ENCODE measurements at places on chromosomes 5 and 9. TPM values are rescaled to one million over a fixed set of nuclear protein-coding genes. Genes with fewer than 3 reads are reported as not detected.

DNA sequence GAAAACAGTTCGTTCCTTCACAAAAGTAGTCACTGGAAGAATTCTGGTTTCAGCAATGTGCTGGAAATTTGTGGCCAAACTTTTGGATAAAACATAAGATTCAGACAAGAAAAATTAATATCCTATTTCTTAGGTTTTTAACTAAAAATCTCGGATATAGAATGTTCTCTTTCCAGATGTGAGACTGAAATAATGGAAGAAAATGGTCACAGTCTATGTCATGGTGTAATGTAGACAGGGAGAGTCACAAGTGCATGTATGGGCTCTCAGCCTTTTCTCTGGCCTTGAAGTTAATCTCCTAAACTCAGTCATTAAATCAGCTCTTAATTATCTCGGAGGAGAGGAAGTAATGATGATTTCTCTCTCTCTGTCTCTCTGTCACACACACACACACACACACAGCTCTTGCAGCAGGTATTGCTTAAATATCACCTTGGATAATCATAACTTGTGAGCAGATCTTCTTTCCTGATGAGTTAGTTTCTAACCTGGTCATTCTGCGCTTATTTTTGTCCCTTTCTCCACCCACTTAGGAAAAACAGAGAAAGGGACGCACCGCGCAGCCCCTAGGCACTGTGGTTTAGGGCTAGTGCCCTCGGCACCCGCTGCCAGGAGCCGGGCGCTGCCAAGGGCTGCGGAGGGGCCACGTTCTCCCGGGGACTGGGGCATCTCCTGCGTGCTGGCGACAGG lies 672 bp upstream of the ITGA2 start:
- DNase-seq: no peak

DNA sequence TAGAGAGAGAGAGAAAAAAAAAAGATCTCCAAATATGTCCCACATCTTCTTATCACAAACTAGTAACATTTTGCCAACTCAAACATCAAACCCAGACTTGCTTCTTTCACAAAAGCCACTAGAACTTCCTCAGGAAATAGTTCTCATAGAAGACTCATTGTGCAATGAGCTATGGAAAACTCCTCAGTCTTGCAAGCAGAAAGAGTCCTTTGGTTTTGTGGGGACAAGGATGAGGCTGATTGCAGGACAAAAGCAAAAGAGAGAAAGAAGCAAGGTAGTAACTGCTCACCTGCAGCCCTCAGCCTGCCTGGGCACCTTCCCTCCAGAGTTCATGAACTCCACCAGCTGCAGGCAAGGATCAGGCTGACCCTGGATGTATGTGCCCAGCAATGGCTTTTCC lies 399.0 kb downstream of the IRX1 start:
- DNase-seq: no peak

- DNase-seq: peak; percentile 30
Measured at GRCh38 chr5:54520438-54520846, 2.9 kb downstream of the SNX18 start.

- DNase-seq: peak; percentile 49
Measured at GRCh38 chr5:139747583-139748504, 47.8 kb upstream of the PSD2 start.

Gene ZNF462
- polyA plus RNA-seq: 5.7 TPM

- DNase-seq: no peak
Measured at GRCh38 chr5:58504766-58505165, 13.5 kb downstream of the GAPT start.

DNA sequence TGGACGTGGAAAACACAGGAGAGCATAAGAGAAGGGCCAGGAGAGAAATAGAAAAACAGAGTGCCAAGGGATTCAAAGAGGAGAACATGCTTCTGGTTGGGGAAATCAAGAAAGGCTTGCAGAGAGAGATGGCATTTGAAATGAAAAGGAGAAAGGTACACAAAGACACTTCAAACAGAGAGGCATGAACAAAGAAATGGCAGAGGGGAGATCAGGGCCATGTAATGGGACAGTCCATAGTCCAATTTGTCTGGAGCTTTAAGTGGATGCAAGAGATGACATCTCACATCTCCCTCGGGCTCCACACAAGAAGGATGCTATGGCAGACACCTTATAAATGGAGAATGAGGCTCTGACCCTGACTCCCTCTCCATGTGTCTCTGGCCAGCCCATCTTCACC lies 331.1 kb downstream of the MLLT3 start:
- DNase-seq: no peak

GRCh38 chr5:80442742-80443141 lies 34.9 kb downstream of the ZFYVE16 start:
- no peak for DNase-seq

DNA sequence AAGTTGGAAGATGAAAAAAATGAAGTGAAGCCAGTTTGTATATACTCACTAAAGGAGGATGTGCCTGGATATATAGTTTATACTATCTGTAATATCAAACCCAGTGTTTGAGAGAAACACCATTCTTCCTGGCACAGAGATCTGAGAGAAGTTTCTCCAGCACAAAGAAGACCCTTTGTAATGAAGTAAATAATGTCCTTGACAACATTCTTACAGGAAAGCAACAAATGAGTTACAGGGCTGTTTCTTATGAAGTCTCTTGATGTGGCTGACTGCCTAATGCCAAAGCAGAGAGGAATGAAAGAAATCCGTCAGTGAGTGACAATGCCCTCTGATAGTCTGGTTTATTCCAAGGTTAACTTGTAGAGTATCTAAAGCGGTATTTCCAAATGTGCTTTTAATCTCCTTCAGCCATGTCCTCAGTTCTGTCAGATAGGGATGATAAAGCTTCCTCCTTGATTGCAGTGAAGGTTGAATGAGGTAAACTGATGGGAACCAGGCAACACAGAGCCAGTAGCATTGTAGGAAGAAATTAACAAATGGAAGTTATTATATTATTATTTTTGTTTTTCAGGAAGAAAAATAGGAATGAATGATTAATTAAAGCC lies 123.1 kb upstream of the ZNF608 start:
- DNase-seq: no peak

DNA sequence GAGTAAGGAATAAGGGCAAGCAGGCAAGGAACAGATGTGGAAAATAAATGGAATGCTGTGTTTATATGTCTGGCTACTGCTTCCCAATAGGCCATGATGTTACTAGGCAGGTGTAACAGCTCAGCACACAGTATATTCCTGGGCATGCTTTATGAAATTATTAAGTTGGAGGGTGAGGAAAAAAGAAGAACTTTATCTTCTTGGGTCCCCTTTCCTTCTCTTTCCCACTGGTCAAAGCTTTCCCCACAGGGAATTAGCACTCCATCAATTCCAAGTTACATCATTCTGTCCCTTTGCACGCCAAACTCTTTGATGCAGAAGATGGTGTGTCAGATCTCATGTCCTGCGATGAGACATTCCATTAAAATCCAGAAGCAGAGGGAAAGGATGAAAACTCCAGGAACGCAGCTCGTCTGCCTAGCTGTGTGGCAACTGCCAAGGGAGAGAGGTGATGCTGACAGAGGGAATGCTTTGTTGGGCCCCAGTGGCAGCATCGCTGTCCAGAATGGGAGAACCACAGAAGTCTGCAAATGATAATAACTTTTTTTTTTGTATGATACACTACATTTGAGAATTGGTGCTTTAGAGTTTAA lies 447.3 kb upstream of the ARRDC3 start:
- no peak for DNase-seq

GRCh38 chr9:99509900-99510535 lies 287.9 kb downstream of the SEC61B start:
- DNase-seq: no peak

- DNase-seq: no peak
Measured at GRCh38 chr5:107370396-107370968, 300.3 kb downstream of the EFNA5 start.

Gene GPBP1
- polyA plus RNA-seq: 40.1 TPM

DNA sequence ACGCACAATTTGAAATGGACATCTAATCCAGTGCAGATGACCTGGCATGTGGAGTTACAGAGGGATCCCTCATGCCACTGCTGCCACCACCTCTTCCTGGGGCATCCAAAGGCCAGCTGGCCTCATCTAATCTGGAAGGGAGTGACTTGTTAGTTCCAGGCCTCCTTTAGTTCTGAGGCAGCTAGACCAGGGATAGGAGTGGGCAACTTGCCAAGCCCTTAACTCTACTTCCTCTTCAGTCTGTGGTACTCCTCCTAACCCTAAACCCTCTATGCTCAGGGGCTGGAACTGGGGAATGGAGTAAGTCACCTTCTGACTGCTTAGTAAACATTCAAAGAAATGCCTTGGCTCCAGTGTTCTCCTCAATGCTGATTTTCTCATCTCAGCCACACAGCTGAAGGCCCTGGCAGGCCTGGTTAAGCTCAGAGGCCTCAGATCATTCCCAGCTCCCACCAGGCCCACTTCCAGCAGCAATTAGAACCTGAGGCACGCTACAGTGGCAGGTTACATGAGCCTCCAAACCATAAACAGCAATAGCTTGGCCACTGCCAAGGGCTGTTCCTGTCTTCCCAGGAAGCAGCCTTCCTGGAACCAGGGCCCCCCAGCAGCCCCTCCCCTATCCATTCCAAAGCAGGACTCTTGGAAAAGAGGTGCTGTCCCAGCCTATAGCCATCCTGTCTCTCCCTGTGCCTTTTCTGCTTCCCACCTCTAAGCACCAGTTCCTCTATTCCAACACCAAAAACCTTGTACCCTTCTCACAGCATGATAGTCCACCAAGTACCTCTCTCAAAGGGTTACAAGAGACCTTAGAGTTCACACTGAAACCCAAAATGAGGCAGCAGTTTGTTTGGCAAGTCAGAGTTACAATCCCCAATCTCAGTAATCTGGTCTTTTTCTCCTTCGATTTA lies 2.0 kb downstream of the EIF4EBP3 start:
- DNase-seq: no peak

DNA sequence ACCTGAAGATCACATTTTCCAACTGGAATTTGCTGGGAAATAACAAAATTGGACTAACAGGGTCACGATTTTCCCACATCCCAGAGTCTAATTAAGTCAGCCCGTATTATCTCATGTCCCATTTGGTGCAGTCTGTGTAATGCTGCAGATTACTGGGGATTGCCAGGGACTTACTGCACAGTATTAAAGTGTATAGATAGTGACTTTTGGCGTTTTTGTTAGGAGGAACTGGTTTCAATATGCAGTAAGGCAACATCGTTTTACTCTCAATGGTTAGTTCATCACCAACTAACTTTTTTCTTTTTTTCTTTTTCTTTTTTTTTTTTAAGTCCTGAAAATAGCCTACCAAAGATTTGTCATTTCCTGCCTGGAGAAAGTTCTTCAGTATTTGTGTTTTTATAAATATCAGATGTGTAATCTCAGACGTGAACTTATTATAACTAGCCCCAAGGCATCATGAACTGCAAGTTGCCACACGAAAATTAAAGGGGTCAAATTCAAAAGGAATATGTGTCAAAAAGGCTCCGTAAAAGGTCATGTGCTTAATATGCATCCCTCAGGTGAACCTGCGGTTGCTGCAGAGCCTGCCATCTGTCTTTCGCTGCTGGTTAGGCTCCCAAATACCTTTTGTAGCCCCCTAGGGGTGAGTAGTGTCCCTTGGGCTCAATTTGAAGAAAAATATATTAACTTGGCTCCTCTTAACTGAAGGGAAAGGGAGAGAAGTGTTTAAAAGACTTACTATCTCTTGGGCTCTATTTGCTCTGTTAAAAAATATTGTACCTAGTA lies 176.7 kb upstream of the ADAMTSL1 start:
- DNase-seq: no peak

Gene TMEM167A
- polyA plus RNA-seq: 34.5 TPM

DNA sequence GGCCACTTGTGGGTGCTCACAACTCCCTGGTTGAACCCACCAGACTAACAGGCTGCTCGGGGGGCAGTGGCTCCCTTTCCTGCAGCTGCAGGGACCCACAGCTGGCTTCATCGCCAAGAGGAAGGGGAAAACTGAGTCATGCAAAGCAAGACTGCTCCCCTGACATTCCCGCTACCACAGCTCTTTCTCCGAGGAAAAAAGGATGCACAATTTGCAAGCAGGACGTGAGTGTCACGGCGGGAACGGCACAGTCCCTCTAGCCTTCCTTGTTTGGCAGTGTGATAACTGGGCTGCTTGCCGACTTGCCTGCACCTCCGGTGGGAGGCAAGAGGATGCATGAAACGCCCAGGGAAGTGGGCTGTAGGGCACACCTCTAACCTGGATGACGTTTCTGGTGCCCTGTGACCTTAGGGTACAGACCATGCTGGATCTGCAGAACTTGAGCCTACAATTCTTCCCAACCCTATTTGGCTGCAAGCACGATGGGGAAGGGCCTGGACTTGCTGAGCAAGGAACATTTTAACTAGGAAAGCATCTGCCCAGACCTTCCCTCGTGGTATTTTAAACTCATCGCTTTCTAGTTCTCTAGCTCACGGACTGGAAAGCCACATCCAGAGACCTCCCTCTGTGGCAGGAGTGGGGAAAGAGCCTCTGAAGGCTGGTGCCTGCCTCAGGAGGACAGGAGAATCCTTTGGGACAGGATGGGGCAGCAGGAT lies 7.8 kb downstream of the SH3PXD2B start:
- no peak for DNase-seq

Gene SLC6A7
- not detected for polyA plus RNA-seq

Gene PCDHB7
- 0.22 TPM for polyA plus RNA-seq

Gene TLX3
- not detected for polyA plus RNA-seq

Gene F2RL1
- polyA plus RNA-seq: 3.9 TPM

- no peak for DNase-seq
Measured at GRCh38 chr9:29290516-29290915, 1717.2 kb upstream of the C9orf72 start.

- no peak for DNase-seq
Measured at GRCh38 chr9:5529683-5530221, 19.4 kb downstream of the PDCD1LG2 start.

GRCh38 chr5:91059409-91059808 lies 323.7 kb downstream of the ARRDC3 start:
- no peak for DNase-seq

Gene FRRS1L
- 0.07 TPM for polyA plus RNA-seq

GRCh38 chr9:16501141-16501540 lies 369.3 kb downstream of the BNC2 start:
- DNase-seq: no peak

GRCh38 chr5:35035271-35035670 lies 12.5 kb downstream of the AGXT2 start:
- no peak for DNase-seq

- no peak for DNase-seq
Measured at GRCh38 chr5:75603371-75603770, 7.9 kb upstream of the ANKDD1B start.

Gene TXNDC8
- not detected for polyA plus RNA-seq

- no peak for DNase-seq
Measured at GRCh38 chr5:59569608-59570334, 323.8 kb downstream of the PDE4D start.

DNA sequence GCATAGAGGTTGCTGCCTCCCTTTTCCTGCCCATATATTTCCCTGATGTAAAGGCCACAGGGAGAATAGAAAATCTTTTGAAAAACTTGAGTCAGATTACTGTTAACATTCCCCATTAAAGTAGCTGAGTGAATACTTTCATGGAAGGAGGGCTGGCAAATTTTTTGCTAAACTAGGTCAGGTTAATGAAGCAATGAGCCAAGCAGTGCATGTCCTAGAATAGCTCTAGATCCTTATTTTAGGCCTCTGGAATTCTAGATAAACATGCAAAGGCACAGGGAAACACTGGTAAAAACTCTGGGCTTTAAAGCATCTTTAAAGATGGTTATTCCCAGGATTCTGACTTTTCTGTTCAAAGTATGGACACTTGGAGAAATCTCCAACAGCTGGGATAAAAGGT lies 27.9 kb downstream of the TTC1 start:
- DNase-seq: no peak

Gene TAF11L5
- polyA plus RNA-seq: not detected
